ENCODE measurements at places on chromosomes 7 and 10.

DNA sequence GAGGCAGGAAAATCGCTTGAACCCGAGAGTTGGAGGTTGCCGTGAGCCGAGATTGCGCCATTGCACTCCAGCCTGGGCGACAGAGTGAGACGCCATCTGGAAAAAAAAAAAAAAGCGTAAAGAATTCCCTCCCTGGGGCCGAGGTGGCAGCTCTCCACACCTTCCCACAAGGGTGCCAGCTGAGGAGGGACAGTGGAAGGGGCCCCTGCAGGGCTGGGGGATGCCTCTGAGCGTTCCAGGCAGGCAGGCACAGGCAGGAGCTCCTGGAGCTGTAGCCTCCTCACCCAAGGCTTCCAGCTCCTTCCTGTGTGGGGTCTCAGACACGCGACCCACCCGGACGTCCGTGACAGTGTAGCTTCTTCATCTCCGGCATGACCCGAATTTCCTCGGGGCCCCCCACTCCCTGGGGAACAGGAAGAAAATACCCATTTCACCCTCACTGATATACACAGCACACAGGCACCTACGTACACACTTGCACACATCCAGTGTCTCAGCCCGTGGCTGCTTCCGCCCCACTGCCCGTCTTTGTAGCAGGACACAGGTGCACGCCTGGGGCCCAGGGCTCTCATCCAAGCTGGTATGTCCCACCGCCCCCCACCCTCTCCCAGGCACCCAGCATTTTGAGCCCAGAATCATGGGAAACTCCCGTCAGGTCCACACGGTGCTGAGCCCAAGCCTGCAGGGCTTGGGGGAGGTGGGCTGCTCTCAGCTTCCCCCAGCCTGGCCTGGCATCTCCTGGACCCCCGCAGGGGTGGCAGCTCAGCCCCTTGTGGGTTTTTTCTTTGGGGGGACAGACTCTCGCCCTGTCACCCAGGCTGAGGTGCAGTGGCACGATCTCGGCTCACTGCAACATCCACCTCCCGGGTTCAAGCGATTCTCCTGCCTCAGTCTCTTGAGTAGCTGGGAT, 25.7 kb downstream of the GRIFIN start:
- no peak for DNase-seq

- DNase-seq: no peak
These were observed 49.1 kb upstream of the OSBPL3 start for GRCh38 chr7:25029075-25029474.

GRCh38 chr7:963236-964078, 9.0 kb upstream of the ADAP1 start:
- DNase-seq: no peak

DNA sequence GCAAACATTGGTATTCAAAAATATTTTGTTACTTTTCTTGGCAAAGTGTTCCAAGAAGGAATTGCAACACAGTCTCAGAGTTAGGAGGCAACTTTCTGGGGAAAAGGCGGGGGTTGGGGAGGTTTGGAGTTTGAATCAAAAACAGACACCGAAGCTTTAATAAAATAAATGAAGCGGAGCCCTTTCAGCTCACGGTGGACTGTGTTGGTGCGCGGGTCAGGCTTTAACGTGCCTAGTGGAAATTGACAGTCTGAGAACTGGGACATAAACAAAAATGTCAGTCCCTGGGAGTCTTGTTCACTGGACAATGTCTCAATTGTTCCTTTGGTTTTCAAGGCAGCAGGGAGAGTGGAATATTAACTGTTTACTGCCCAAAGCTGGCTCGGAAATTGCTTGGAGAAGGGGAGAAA, 109.3 kb downstream of the TCF7L2 start:
- no peak for DNase-seq

GRCh38 chr10:131841131-131841660, 59.6 kb upstream of the PPP2R2D start:
- no peak for DNase-seq

DNA sequence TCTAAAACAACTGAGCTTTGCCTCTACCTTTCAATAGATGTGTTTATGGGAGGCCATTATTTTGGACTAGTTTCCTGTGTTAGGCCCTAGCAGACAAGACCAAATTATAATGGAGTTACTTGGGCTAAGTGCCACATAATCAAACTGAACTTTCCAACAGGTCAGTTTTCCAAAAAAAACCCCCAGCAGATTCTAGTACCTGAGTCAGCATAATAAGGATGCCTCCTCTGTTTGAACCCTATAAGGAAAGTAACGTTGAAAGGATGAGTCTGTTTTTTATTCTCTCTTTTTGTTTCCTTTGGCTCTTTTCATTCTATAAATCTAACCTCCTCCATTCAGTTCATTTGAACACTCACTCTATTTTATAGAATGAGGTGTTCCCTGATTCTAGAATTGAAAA, 148.1 kb upstream of the FAM3C start:
- no peak for DNase-seq

DNA sequence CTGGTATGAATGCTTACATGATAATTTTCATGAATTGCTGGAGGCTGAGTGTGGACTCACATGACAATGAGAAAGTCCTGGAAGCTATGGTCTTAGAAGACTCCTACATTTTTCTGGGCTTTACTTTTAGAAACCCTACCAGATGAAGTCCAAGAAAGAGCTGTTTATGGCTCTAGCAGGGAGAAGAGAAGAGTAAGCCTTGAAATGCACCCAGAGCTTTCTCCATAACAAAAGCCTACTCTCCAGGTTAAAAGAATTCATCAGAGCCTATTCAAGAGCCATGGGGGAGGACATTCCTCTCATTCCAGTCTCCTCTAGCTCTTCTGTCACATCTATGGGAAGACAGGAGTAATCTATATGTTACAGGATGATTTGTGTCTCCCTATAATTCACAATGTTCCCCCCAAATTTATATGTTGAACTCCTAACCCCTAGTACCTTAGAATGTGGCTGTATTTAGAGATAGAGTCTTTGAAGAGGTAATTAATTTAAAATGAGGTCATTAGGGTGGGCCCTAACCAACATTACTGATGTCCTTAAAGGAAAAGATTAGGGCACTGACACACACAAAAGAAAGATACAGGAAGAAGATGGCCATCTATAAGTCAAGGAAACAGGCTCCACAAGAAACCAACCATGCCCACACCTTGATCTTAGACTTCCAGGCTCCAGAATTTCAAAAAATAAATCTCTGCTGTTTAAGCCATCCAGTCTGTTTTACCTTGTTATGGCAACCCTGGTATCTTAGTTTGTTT, 193.8 kb upstream of the PTER start:
- DNase-seq: no peak

DNA sequence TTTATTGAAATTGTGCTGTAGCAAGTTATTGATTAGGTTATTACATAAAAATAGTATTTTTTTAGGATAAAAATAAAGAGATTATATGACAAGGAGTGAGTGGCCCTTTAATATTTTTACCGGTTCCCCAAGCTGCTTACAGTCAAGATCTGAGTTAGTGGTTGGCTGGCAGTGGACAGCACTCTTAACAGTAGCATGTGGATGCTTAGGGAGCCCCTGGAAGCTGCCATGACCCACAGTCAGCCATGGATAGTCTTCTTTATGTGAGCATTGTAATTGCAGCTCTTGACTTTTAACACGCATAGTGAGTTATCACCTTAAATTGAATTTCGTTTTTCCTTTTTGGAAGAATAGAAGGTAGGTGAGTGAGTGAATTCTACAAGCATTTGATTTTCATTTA, 22.1 kb downstream of the RAB18 start:
- no peak for DNase-seq

DNA sequence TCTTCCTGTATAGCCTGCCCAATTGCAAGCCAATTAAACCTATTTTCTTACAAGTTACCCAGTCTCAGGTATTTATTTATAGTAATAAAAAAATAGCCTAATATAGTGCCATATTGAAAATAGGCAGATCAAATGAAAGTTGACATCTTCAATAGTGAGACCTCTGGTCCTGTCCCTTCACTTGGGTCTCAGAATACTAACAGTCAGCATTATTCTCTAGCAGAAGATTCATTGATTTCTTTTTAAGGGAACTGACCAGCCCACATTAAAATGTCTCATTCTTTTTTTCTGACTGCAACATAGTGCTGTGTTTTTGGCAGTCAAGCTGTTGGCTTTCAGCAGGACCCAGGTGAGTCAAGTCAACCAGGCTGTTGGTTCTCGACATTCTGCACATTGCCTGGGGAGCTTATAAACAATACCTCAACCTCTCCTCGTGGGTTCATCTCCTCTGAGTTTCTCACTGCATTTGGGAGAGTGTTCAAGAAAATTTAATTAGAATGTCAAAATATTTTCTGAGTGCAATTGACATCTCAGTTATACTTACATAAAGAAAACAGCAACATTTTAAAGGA, 109.8 kb downstream of the MKX start:
- no peak for DNase-seq

DNA sequence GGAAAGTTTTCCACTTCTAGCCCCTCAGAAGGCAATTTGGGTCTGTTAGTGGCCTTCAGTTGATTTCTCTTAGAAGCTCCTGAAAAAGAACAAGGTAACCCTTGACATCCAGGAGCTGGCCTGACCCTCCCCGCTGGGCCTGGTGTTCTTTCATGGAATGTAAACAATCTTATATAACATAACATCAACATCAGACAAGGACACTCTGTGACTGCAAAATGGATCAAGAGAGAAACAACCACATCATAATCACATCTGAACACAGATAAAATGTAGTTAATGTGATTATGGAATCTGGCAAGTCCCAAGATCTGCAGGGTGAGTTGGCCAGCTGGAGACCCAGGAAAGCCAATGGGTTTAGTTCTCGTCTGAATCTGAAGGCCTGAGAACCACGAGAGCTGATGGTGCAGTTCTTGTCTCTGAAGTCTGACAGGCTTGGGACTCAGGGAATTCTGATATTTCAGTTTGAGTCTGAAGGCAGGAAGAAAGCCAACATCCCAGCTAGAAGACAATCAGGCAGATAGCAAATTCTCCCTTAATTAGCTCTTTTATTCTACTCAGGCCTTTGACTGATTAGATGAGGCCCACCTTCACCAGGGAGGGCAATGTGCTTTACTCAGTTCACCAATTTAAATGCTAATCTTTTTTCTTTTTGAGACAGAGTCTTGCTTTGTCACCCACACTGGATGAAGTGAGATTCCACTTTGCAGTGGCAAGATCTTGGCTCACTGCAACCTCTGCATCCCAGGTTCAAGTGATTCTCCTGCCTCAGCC, 91.4 kb upstream of the NAMPT start:
- DNase-seq: no peak

DNA sequence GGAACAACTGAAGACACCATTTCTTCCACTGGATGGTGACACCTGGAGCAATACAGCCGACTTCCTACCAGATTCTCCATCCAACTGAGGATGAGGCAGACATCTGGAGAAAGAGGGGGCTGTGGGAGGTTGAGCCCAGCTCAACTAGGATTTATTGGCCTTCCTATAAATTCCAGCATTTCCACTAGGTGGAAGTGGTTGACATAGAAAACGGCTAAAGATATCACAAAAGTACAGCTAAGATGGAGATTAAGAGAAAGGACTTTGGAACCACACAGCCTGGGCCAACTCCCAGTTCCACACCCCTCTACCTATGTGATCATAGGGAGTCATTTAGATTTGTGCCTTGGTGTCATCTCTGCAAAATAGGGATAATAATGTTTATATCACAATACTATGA, 61.3 kb upstream of the CAV2 start:
- no peak for DNase-seq

- no peak for DNase-seq
These were observed 74.9 kb upstream of the SHH start for GRCh38 chr7:155887174-155887525.

- DNase-seq: no peak
These were observed 243.5 kb downstream of the GATA3 start for GRCh38 chr10:8297959-8298358.

GRCh38 chr7:95690367-95690947, 81.9 kb upstream of the DYNC1I1 start:
- DNase-seq: peak; percentile 10

GRCh38 chr7:70634071-70634470, 497.9 kb upstream of the GALNT17 start:
- no peak for DNase-seq

GRCh38 chr10:76334255-76334654, 902.8 kb downstream of the LRMDA start:
- no peak for DNase-seq

DNA sequence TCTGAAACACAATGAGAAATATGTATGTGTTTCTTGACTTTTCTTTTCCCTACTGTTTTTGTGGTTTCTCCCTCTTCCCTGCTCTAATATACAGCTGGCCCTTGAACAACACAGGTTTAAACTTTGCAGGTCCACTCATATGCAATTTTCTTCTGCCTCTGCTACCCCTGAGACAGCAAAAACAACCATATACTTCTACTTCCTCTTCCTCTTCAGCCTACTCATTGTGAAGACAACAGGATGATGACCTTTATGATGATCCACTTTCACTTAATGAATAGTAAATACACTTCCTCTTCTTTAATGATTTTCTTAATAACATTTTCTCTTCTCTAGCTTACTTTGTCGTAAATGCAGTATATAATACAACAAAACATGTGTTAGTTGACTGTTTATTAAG, 35.0 kb upstream of the DGKB start:
- DNase-seq: no peak

DNA sequence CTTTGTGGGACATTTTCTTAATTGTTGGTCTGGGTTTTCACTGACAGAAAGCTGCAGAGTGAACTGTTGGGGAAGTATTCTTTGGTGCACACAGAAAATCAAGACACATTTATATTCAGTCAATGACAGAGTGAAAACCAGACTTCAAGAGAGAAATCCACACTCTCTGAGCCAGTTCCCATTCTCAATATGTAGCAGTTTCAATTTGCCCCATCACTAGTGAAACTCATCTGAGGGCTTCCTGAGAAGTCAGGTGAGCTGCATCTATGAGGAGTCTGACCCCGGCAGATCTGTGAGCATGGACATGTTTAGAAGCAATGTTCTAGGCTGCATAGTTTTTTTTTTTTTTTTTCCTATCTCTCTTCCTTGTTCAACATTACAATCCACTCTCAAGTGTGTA, 163.7 kb upstream of the AHR start:
- peak; percentile 17 for DNase-seq

- no peak for DNase-seq
These were observed 53.4 kb downstream of the CFAP46 start for GRCh38 chr10:132888898-132889490.

DNA sequence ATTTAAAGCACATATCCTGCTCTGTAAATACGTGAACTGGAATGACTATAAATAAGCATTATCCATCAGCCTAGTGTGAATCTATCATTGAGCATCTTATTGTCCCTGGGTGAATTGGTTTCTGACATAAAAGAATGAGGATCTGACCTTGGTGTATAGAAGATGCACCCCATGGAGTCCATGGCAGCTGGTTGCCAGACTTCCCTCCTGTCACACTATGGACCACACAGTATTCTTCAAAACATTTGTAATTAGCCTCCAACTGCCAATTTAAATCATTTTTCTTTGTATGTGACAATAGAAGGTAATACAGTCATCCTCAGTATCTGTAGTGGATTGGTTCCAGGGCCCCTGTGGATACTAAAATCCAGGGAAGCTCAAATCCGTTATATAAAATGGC, 238.1 kb upstream of the ZWINT start:
- DNase-seq: no peak

GRCh38 chr7:25864943-25865751, 286.9 kb upstream of the NFE2L3 start:
- no peak for DNase-seq

GRCh38 chr10:49735848-49736563, 26.1 kb downstream of the OGDHL start:
- DNase-seq: no peak

- DNase-seq: peak; percentile 69
These were observed 18.6 kb downstream of the OPALIN start for GRCh38 chr10:96339956-96340904.

GRCh38 chr10:21144047-21144446, 246.9 kb upstream of the NEBL start:
- DNase-seq: no peak

GRCh38 chr7:70953796-70954195, 178.1 kb upstream of the GALNT17 start:
- DNase-seq: no peak

GRCh38 chr10:36366843-36367242, 724.7 kb upstream of the FZD8 start:
- DNase-seq: no peak

All from GM20000 (cell line).